ENCODE measurements at places on chromosomes 16 and 17.

- DNase-seq: peak; percentile 56
Observed at GRCh38 chr16:85172455-85173145, 60.3 kb upstream of the CIBAR2 start.

DNA sequence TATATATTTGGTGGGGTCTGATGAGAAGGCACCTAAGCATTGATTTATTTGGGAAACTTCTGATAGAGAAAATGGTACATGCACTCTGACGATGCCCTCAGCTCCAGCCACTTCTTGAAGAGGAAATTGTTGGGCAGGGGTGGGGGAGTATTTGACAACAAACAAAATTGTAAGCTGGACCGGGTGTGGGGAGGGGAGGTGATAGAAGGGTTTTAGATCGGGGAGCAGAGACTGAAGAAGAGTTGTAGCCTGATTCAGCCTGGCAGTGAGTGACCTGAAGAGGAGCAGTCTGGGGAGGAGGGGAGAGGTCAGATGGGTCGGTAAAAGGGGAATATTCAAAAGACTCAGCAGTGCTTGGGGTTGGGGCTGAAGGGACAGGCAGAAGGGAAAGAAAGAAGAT lies 2284.7 kb downstream of the TP53TG3F start:
- no peak for DNase-seq

GRCh38 chr17:77769215-77769614 lies 189.3 kb upstream of the TNRC6C start:
- peak; percentile 64 for DNase-seq

DNA sequence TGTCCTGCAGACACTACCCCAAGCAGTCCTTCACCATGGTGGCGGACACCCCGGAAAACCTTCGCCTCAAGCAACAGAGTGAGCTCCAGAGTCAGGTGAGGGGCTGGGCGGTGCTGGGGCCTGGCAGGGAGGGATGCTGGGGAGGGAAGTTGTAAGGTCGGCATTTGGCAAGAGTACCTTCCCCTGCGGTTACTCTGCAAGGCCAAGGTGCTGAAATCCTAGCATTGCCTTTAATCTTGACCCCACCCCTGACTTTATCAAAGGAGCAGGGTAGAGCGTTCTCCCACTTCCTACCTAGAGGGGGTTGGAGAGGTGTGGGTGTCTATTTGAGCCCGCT lies 20.5 kb downstream of the LASP1 start:
- DNase-seq: no peak

DNA sequence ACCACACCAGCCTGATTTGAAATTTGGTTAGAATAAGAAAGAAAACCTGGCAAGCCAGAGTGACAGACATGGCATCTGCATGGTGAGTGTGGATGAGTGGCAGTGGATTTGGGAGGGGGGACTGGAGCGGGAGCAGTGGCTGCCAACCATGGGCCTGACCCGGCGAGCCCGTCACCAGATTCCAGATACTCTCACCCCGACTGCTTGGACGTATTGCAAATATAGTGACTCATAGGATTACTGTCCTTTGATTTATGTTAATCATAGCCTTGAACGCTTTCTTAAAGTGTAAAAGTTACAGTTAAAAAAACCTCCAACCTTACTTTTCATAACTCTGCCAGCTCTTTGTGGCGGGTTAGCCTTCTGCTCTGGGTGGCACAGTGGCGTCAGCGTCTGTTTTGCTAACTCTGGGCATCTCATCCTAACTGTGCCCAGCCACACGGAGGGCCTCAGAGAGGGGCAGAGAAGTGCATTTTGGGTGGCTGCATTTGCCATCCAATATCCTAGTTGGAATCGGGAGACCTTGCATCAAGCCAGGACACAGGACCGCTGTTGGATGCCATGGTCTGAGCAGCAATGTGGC lies 26.8 kb upstream of the FOXK2 start:
- DNase-seq: no peak

DNA sequence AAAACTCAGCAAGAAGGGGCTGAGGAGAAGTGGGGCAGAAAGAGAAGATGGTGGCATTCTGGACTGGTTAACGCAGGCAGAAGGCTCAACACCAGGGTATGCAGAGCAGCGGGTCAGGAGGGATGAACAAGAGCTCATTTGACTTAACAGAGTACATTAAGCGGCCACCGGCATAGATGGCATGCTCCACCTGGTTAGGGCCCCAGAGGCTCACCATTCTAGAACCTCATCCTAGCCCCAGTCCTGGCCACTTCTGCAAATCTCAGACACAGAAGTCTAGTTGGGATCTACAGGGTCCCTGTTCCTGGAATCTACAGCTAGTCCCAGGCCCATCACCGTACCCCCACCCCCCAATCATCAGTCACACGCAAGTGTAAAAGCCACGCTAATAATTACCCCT lies 1.7 kb upstream of the MYO1C start:
- DNase-seq: no peak

- no peak for DNase-seq
Observed at GRCh38 chr17:79612468-79613194, 1.8 kb upstream of the RBFOX3 start.

DNA sequence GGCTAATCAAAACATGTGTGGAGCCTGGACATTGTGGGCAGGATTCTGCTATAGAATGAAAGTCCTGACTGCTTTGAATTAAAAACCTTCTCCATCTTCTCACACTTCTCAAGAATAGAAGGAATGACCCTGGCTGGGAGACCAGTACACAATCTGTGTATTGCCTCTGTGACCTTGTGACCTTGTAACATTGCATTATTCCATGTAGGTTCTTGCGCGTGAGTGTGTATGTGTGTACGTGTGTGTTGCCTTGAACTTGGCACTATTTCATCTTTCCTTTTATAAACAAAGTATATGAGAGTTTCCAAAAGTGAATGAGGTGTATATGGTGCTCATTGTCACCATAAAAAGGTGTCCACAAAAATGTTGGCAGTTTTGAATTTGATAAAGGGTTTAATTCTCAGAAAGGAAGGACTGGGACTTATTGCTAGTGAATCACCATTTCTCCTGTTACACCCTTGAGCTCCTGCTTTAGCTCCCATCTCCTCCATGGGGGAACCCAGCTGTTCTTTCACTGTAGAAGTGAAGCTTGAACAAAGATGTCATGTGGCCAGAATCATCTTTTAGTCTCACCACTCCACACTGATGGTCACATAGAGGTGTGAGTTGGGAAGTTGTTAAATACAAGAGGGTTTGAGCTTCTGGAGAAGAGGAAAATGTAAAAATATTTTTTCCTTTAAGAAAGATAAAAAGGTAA lies 244.9 kb downstream of the FTO start:
- peak; percentile 27 for DNase-seq

GRCh38 chr17:55303701-55304145 lies 39.0 kb downstream of the HLF start:
- no peak for DNase-seq

GRCh38 chr16:82852388-82853008 lies 225.7 kb downstream of the CDH13 start:
- DNase-seq: no peak

- no peak for DNase-seq
Observed at GRCh38 chr17:20930081-20930760, 112.6 kb downstream of the USP22 start.

DNA sequence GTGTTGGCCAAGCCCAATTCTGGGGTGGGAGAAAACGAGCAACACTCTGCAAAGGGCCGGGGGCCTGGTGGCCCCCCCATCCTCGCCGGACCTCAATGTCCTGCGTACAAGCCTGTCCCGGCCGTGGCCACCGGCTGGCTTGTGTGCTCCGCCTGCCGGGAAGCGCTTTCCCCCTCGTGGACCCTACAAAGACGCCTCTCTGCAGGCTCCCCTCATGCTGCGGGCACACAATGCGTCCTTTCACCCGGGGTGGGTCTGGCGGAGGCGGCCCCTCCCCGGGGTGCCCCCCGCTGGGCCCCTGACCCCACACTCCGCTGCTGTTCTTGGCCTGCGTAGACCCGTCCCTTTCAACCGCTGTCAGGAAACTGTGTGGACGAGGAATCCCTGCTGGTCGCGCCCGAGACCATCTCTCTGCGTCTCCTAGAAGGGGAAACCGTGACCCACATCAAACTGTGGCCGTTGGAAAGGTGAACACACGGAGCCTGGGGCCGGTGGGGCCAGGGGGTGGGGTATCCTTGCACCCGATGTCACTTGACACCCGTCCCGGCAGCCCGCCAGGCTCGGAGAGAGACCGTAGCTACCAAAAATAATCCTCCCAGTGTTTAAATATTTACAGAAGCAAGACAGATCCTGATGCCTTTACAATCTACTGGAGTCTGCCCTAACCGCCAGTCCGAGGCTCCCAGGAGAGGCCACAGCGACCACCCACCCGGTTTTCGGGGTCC lies 43.6 kb downstream of the TBC1D16 start:
- DNase-seq: peak; percentile 30

DNA sequence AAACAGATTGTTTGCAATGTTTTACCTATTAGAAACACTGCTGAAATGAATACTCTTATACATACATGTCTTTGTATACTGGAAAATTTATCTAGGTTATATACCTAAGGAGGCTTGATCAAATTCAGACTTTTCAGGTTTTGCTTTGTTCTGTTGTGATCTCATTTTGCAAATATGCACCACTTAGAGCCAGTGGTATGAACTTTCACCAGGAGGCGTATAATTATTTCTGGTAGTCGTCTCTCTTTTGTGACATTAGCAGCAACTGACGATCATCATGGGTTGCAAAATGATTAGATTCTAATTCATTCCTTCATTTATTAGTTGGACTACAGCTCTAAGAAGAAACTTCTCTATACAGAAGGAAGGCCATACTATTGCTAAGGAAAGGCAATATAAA lies 26.9 kb downstream of the AP1G1 start:
- no peak for DNase-seq

GRCh38 chr17:11944587-11944986 lies 52.7 kb downstream of the ZNF18 start:
- DNase-seq: no peak

GRCh38 chr16:13439766-13440165 lies 480.2 kb upstream of the ERCC4 start:
- DNase-seq: no peak

GRCh38 chr16:83685615-83686165 lies 122.1 kb upstream of the HSBP1 start:
- DNase-seq: no peak

GRCh38 chr17:58968426-58969061 lies 138.1 kb downstream of the TRIM37 start:
- peak; percentile 56 for DNase-seq

- peak; percentile 12 for DNase-seq
Observed at GRCh38 chr17:16304830-16305229, 48.4 kb downstream of the CENPV start.

GRCh38 chr17:30000755-30001257 lies 59.4 kb downstream of the EFCAB5 start:
- no peak for DNase-seq
